Retinal pigment epithelial cell (primary cell): ENCODE measurements at places on chromosomes 12 and 14.

- no peak for DNase-seq
Measured at GRCh38 chr12:103196467-103196866, 239.0 kb downstream of the ASCL1 start.

- no peak for DNase-seq
Measured at GRCh38 chr14:60915781-60916180, 65.1 kb downstream of the TRMT5 start.

DNA sequence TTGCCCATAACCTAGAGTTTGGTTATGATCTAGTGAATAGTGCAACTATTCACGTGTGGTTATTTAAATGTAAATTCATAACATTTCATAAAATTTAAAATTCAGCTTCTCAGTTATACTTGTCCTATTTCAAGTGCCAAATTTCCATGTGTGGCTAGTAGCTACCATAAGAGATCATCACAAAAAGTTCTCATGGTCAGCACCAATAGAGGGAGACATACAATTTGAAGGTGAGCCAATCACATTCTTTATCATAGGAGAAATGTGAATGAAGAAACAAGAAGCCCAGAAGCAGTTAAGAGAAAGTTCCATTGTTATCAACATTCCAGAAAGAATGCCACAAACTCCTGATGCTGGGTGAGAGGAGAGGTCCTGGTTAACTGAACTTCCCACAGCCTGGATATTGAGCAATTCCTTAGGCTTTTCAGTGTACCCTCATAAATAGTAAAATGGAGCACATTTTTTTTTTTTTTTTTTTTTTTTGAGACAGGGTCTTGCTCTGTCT is 892.9 kb upstream of the USP15 start:
- no peak for DNase-seq

- peak; percentile 63 for DNase-seq
Measured at GRCh38 chr12:96434107-96434506, 33.9 kb upstream of the CDK17 start.

- DNase-seq: no peak
Measured at GRCh38 chr12:128483526-128484255, 216.7 kb downstream of the TMEM132C start.

DNA sequence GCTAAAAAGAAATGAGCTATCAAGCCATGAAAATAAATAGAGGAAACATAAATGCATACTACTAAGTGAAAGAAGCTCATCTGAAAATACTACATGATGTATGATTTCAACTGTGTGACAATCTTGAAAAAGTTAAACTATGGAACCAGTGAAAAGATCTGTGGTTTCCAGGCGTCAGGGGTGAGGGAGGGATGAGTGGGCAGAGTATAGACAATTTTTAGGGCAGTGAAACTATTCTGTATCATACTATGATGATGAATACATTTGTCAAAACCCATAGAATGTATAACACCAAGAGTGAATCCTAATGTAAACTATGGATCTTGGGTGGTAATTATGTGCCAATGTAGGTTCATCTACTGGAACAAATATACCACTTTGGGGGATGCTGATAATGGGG is 21.3 kb downstream of the SPX start:
- DNase-seq: no peak

DNA sequence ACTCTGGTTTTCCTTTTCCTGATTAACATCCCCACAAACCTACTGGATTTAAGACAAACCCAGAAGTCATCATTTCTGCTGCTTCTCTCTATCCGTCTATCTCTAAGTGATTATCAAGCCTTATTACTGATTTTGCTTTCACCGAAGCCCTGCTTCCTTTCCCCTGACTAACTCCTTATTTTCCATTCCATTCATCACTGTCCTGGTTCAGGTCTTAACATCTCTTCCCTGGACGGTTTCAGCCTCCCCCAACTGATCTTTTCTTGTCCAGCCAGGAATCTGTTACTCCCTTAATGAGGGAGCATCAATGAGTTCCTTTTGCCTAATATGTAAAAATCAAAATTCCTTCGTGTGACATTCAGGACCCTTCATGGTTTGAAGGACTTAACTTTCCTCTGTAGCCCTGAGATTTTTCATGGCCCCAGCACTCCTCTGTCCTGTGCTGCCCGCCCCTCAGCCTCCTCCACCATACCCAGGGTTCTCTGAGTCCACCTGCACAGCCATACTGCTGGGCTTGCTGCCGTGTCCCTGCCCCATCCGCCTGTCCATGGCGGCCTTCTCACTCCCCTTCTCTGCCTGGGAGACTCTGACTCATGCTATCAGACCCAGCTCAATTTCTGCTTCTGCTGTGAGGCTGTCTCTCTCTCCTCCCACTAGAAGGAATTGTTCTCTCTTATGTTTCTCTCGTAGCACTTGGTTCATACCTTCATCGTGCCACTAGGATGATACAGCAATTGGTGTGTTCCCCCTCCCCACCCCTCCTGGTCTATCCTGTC is 167.8 kb upstream of the HIF1A start:
- DNase-seq: peak; percentile 55

- no peak for DNase-seq
Measured at GRCh38 chr14:29918981-29919380, 8.7 kb downstream of the PRKD1 start.

DNA sequence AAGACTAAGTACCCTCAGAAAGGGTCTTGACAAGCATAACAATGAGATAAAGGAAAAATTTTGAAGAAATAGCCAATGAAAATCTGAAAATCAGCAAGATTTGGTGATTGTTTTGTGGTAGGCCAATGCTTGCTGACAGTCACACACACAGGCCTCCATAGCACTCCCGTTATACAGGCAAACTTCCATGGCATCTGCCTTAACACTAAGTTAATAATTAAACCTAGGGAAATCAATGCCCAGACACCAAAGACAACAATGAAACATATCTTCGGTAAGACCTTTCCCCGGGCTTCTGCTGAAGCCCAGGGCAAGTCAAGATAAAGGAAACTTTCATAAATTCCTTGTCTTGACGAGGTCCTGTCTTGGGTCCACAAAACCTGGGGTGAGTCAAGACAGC is 18.6 kb upstream of the RERGL start:
- DNase-seq: no peak

DNA sequence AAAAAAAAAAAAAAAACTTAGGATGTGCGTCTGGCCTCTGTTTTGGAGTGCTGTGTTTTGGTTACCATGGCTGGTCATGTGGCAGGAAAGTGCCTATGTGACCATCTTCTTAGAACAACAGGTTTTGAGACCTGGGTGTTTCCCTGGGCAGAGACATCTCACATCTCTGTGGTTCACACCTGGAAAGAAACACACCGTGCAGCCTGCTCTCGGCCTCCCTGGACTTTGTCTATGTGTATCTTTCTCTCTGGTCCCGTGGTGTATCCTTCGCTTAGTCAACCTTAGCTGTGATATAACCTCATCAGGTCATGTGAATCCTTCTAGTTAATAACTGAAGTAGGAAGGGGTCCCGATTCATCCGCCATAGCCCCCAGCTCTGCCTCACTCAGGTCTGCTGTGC is 22.6 kb downstream of the ACADS start:
- no peak for DNase-seq

DNA sequence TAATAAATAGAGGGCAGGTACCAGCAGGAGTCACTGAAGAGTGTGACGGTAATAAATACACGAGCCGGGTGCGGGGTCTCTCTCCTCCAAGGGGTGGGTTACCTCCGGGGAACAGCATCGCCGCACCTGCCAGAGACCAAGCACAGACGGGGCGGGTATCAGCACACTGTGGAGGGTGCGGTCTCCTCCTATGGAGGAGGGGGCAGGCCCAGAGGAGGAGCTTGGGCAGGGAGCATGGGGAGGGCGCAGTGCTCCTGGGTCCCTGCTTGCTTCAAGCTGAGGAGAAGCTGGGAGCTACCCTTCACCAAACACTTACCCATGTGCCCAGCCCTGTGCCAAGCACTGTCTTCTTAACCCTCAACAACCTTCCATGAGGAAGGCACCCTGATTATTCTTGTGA is 12.8 kb downstream of the PGF start:
- no peak for DNase-seq

- DNase-seq: no peak
Measured at GRCh38 chr14:43900173-43900655, 606.9 kb downstream of the FSCB start.

DNA sequence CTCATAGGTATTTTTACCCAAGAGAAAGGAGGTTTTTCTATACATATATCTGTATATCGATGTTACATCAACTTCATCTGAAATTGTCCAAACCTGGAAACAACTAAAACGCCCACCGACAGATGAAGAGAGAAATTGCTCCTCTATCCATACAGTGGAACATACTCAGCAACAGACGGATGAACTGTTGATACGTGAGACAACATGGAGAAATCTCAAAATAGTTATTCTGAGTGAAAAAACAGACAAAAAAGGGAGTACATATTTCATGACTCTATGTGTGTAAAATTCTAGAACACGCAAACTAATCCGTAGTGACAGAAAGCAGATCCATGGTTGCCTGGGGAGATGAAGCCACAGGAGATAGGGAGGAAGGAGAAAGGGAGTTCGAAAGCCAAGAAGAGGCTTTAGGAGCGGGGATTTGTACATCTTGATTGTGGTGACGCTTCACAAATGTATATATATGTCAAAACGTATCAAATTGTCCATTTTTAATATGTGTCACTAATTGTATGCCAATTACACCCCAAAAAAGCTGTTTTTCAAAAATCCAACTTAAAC is 37.6 kb upstream of the C14orf180 start:
- no peak for DNase-seq

DNA sequence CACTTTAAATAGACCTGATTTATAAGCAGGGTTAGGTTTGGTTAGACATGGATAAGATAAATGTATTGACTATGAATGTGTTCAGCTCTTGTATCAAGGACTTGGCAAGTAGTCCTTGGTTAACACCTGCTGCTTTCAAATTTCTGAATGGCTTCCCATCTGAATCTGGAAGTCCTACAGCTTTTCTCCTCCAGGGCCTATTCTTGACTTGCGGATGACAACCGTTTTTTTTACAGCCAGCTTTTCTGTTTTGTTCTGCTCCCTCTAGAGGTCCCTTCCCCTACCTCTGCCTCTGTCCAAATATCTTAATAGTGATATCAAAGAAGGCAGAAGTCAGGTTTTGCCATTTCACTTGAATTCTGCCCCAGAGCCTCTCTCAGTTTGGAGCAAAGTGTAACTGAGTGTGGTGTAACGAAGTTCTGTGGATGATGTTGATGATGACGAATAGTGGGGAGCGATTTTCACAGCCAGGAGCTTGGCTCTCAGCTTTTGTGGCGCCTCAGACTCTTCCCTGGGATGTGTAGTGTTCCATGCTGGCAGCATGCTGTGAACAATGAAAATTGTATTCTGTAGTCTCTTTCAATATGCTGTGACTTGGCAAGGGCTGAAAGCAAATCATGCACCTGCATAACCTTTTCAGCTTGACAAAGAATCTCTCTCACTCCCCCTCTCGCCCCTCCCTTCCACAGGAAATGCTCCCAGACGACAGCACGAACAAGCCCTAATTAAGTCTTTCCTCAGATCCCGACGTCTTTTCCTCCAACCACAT is 5.0 kb upstream of the SLC4A8 start:
- no peak for DNase-seq

DNA sequence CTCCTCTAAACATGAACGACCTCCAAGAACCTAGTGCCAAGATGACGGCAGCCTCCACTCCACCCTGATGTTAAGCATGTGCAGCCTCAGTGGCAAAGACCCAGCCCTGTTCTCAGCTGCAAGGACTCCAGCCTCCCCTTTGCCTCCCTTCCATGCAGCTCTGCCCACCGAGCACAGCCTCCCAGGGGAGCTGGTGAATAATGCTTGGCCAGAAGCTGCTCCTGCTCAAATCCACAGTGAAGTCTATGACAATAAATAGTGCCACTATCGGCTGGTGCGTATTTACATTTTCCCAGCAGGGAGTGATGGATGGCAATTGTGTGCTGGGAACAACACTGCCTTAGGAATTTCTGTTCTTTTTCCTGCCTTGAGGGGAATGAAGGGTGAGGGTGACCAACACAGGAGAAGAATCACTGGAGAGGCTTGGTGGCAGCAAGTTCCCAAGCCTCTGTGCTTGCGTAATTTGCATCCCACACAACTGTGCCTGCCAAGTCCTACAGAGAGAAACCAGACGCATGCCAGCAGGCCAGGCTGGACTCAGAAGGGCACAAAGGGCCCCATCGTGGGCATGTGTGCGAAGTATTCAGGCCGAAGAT is 29.9 kb upstream of the TC2N start:
- peak; percentile 81 for DNase-seq

GRCh38 chr14:102213984-102214658 is 74.4 kb downstream of the WDR20 start:
- DNase-seq: no peak

DNA sequence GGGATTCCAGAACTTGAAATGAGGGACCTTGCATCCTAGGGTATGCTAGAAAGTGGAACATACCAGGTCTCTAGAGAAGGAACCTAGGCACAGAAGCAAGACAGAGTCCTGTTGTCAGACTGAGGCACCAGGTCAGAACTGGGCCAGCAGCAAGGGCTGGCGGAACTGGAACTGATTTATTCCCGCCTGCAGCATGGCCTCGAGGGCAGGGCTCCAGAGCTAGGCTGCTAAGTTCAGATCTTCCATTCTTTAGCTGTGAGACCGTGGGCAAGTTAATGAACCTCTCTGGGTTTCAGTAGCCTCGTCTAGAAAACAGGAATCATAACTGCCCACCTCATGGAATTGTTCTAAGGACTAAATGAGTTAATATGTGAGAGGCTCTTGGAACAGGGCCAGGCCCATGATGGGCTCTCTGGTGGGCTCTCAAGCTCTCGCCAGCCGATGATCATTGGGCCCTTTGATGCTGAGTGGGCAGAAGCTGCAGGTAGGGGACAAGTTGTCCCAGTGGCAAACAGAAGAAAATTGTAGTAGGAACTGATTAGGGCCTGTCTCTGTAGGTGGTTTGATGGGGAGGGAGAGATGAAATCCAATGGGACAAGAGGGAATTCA is 199.8 kb downstream of the ZFP36L1 start:
- no peak for DNase-seq

DNA sequence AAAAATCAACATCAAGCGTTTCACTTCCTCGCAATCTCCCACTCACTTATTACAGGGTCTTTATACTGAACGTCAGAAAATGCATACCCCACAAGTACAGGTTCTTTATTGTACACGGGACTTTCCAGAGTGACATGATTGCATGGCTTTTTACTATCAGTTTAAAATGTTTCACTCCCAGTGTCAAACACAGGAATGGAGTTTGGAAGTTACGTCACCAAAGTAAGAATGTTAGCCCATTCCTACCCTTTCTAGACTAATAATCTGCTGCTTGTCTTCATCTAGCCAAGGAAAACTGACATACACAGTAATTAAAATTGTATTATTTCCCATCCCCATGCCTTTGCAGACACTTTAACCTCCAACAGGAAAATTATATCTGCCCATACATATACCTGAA is 624.2 kb downstream of the BCL11B start:
- DNase-seq: no peak
